ENCODE measurements at places on chromosomes 1 and 21. TPM values are rescaled to one million over a fixed set of nuclear protein-coding genes. Genes with fewer than 3 reads are reported as not detected.

Gene C4BPA
- 0.55 TPM for total RNA-seq

Gene NGF
- total RNA-seq, result 4.4 TPM

Gene OR2L8
- total RNA-seq, result not detected

Gene ASCL5
- total RNA-seq, result not detected

Gene TMEM54
- 27.6 TPM for total RNA-seq

Gene MYOG
- total RNA-seq, result not detected

Gene IGSF9
- 0.22 TPM for total RNA-seq

Data from A549 treated with RU486 at 1 μM for 4 hours (cell line).